ENCODE measurements at places on chromosomes 7 and 10.
A peak's percentile ranks its signal among the peaks of the same experiment; 100 is the strongest.

DNA sequence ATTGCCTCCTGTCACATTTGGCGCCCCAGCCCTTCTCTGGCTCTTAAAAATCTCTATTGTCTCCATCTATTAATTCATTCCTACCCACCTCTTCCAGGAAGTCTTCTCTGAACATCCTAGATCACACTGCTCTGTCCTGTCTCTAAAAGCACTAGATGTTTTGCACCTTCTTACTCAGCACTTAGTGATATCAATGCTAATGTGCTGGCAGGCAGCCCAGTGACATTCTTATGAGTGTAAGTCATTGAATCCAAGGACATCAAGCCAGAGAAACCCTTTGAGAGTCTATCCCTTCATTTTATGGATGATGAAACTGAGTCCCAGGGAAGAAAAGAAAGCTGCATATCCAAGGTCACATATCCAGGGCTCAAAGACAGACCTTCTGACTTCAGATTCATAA is 48.3 kb upstream of the PAX2 start:
- no peak for DNase-seq

DNA sequence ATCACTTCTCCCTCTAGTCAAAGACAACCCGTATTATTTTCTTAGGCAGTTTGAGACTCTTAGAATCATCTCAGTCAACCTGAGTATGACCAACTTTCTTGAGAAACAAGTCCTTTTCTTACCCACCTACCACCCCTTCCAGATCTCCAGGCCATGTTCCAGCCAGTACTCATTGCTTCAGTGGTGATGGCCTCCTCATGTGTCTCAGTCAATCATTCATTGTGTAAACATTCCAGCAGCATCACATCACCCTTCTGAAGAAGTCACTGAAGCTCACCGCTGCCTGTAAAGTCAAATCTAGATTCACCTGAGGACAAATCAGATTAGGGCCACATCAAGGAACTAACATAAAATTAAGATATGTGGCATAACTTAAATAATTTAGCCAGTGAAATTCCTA is 467.2 kb upstream of the NRP1 start:
- no peak for DNase-seq

DNA sequence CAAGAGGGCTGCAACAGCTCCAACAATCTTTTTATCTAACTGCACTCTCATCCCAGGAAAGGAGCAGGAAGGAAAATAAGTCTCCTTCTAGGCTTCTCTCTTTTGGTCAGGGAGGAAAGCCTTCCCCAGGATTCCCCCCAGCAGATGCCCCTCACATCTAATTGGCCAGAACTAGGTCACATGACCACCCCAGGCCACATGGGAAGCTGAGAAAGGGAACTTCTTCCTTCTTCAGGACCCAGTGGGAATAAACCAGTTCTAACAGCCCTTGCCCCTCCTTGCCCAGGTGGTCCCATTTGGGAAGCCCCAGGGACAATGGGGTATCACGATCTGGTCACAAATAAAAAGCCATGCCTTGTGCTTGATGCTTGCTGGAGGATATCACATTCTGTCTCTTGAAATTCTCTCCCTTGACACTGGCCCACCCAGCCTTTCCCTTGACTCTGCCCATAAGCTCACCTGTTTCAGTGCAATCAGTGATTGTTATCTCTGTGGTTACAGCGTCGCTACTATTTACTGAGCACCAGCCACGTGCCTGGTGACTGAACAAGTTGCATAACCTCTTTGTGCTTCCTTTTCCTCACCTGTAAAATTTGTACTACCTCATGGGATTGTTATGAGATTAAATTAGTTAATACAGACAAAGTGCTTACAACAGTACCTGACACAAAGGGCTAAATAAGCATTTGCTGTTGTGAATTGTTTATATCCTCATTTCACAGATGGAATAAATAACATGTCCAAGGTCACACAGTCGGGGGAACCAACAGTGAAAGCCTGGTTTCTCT is 9.0 kb upstream of the TACR2 start:
- no peak for DNase-seq

- DNase-seq: no peak
These were observed 252.6 kb upstream of the INHBA start for GRCh38 chr7:41955451-41955850.

GRCh38 chr7:94781236-94781635 is 125.3 kb upstream of the SGCE start:
- no peak for DNase-seq

DNA sequence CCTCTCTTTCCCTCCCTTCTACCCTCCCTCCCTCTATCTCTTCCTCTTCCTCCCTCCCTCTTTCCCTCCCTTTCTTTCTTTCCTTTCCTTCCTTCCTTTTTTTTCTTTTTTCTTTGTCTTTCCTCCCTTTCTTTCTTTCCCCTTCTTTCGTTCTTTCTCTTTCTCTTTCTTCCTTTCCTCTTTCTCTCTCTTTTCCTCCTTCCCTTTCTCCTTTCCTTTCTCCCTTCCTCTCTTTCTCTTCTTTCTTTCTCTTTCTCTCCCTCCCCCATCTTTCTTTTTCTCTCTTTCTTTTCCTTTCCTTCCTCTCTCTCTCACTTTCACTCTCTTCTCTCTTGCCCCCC is 7.4 kb downstream of the CLDN3 start:
- DNase-seq: no peak

DNA sequence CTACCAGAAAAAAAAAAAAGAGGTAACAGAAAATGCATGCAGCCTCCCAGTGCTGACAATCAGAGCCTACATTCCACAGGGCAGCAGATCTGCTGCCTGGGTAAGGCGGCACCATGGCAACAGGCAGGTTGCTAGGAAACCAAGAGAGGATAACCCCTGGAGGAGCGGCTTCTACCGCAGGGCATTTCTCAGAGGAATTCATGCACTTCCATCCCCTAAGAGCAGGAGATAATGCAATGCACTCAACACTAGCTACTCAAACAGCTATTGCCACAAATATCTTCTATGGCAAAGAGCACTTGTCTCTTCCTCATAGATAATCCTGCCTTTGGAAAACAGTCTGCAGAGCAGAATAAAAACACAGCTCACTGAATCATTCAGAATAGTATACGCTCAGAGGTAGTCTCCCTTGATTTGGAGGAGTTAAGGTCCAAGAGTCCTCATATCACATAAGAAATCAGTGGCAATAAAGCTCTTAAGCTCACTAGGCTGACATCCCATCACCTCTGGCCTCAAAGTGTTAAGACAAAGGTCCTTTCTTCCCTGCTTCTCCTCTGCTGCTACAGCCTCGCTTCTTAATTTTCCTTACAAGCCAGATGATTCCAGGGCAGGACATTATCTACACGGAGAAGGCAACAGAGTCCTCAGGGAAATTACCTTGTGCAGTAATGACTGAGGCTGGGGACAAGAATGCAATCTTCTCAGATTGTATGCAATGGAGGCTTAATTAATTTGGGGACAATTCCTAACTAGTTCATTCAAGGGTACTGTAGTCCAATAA is 10.7 kb downstream of the PSAP start:
- DNase-seq: no peak

- no peak for DNase-seq
These were observed 85.4 kb downstream of the CDK6 start for GRCh38 chr7:92750946-92751345.

DNA sequence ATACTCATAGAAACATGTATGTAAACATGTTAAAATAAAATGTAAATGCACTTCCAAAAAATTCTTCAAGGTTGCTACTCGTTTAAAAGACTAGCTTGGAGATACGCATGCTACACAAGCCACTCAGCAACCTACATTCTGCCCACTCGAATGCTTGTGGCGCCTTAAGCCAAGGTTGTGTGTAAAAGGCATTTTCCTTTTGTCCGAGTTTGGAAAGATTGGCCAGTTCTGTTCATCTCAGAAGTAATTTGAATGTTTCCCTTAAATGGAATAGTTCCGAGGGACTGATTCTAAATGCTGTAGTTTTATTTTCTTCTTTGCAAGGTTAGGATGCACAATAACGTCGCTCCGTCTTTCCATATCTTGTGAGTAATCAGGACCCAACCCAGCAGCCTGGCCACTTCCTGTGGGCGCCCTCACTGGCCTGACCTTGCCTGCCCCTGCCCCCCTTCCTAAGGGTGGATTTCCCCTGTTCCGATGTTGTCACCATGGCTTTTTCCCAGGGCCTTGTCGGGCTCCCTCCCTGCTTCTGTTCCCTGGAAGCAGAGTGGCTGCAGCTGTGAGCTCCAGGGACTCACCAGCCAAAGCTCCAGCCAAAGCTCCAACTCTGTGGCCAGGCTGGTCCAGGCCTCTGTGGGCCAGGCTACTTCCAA is 70.6 kb downstream of the PTPRE start:
- DNase-seq: peak; percentile 72

GRCh38 chr10:68899186-68899745 is 1.8 kb upstream of the DDX50 start:
- no peak for DNase-seq

- no peak for DNase-seq
These were observed 12.1 kb upstream of the SNX13 start for GRCh38 chr7:17952387-17952786.

DNA sequence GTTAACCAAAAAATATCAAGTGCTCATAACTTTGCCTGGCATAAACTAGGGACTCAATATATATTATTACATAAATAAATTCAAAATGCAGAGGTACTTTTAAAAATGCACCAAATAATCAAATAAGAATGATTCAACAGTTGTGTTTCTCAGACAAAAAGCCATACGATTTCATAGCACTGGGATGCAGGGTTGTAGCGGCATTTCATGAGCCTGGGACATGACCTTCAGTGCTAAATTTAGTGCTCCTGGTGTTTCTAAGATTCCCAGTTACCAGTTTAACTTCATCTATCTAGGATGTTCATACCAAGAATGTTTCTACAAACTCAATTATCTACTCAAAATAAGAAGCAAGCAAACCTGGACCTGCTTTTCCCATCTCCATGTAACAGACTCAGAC is 4.0 kb downstream of the JAZF1 start:
- DNase-seq: no peak

DNA sequence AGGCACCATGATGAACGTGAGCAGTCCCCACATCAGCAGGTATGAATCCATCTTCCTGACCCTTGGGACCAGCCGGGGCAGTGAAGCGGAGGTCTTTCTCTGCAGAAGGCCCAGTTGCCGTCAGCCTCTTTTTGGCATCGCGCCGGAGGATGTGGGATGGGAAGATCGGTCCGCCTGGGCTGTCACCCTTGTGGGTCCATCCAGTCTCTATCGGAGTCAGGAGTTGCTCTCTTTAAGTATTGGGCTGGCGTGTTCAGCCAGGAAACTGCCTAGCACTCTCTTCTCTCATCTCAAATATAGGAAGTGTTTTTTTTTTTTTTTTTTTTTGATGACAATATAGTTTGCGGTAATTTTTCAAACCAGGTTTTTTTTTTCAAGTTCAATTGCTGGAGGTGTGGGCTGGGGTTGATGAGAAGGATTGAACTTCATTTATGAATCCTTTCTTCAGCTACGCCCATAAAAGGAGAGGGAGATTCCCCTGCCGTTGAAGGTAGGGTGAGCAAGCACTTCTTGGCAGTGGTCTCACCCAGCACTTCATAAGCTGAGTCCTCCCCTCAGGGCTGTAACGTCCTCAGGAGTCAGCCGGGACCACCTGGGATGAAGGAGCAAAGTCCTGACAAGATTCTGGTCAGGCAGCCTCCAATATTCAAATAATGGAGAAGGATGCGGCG is at the start of gene IL2RA:
TSS of gene IL2RA (minus strand) at position 267 of the 671 bp plus-strand sequence. CDS start at position 51, 216 bp downstream.
- DNase-seq: no peak

GRCh38 chr10:58089739-58090138 is 178.0 kb downstream of the IPMK start:
- no peak for DNase-seq

DNA sequence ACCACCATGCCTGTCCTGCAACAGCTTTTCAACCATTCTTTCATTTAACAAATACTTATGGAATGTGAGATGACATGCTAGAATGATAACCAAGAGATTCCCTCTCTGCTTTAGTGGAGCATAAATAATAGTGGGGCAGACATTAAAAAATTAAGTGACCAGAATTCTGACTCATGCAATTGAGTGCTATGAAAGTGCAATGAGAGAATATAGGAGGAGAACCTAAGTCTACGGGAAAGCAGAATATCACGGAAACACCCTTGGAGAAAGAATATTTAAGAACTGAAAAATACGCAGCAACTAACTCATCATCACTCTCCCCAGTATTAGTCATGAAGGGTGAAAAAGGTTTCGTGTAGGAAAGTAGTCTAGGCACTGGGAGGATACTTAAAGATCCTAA is 7.1 kb downstream of the KIF5B start:
- DNase-seq: no peak

DNA sequence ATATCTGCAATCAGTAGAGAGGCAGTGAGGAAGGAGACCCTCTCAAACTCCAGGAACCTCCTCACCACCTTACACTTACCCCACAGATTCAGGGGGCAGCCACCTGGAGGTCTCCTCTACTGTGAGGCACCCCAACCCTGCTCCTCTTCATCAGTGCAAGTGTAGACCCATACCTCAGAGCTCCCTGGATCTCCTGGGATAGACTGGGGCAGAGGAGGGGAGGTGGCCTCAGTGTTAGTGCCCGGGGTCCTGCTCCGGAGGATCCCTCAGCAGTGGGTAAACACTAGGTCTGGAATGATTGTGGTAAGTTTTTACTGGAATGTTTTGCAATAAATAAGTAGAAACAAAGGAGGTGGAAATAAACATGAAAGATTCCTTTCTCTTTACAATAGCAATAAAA is 31.1 kb downstream of the ANTXRL start:
- no peak for DNase-seq

- DNase-seq: no peak
These were observed 8.4 kb downstream of the SORBS1 start for GRCh38 chr10:95552679-95553342.

- no peak for DNase-seq
These were observed 207.6 kb upstream of the TMEM72 start for GRCh38 chr10:44703241-44704155.

GRCh38 chr10:127254276-127254675 is 57.9 kb upstream of the INSYN2A start:
- DNase-seq: peak; percentile 10

- no peak for DNase-seq
These were observed 23.0 kb upstream of the RHEB start for GRCh38 chr7:151542606-151543130.

- peak; percentile 69 for DNase-seq
These were observed 1.8 kb downstream of the GRK5 start for GRCh38 chr10:119209035-119209735.

DNA sequence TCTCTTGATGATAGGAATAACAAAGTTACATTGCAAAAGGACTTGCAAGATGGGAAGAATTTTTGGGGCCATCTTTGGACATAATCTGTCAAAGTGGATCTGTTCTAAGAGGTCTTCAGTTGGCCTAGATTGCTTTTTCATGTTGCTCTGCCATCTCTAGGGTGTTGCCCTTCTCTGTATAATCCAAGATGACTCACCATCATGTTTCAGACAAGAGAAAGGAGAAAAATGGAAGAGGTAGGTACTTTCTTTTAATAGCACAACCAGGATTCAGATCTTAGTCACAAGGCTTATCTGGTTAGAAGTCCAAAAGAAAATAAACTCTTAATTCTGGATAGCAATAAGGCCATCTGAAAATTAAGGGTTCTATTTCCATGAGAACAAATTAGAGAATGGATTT is 38.7 kb upstream of the FOXP2 start:
- no peak for DNase-seq

DNA sequence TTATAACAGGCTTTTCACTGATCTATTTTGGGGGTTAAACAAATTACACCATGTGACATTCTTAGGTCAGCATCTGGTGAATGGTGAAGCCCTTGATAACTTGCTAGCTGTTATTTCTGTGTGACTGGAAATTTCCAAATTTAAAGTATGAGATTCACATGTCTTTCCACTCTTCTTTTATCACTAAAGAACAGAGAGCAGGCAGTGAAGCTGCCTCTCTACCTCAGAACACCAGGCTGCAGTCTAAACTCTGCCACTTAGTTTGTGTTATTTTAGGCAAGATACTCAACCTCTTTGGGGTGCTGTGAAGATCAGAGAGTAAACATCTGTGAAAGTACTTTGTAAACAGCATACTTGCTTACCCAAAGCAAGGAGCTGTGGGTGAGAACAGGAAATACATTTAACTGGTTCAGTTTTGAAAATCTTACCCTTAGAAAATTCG is 15.5 kb upstream of the SP4 start:
- no peak for DNase-seq
